ENCODE measurements at places on chromosomes 13 and 19.

DNA sequence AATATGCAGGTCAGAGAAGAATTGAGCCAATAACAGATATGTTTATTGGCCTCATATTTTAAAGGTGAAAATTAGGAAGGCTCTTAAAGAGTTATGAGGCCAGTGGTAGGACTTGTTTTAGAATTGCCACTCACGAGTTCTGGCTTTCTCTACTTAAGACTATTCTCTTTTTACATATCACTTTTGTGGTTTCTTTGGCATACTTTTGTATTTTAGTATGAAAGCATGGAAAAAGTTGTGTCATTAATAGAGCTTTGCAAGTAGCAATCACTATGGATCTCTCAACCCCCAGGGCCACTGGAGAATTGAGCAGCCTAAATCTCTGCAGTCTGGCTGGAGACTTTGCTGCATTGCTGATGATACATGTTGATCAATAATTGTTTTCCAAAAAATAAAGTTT, 64.6 kb upstream of the SOX21 start:
- no peak for DNase-seq

DNA sequence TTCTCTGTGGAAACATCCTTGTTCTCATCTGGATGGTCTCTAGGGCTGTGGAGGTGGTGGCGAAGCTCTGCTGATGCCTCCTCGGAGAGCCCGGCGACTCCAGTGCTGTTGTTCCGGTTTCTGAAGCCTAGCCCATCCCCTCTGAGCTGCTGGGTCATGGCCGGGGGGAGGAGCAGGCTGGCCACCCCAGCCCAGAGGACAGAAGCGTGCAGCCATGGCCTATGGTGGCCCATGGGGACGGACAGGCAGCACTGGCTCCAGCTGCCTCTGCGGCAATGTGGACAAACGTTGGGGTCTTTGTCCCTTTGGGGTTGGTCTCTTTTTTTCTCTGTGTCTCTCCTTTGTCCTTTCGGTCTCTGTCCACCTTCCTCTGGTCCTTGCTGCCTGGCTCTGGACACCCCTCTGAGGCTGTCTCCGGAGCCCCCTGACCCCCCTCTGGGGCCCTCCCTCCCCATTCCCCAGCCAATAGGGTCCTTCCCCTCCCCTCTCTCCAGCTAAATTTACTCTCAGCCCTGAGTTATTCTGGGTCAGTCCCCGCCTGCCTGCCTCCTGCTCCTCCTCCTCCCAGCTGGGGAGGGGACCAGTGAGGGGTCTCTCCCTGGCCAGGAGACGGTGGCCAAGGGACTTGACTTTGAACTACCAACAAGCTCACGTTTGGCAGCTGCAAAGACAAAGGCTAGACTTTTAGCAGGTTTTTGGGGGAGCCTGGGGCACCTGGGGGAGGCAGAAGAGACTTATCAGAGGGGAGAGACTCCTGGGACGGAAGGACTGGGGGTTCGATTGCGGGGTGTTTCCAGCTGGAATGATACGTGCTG, at the start of gene HRC:
Gene HRC, minus strand, starts transcription at position 392 of the 815 bp plus-strand sequence. Its CDS starts 159 bp downstream, at position 233.
- DNase-seq, result no peak

DNA sequence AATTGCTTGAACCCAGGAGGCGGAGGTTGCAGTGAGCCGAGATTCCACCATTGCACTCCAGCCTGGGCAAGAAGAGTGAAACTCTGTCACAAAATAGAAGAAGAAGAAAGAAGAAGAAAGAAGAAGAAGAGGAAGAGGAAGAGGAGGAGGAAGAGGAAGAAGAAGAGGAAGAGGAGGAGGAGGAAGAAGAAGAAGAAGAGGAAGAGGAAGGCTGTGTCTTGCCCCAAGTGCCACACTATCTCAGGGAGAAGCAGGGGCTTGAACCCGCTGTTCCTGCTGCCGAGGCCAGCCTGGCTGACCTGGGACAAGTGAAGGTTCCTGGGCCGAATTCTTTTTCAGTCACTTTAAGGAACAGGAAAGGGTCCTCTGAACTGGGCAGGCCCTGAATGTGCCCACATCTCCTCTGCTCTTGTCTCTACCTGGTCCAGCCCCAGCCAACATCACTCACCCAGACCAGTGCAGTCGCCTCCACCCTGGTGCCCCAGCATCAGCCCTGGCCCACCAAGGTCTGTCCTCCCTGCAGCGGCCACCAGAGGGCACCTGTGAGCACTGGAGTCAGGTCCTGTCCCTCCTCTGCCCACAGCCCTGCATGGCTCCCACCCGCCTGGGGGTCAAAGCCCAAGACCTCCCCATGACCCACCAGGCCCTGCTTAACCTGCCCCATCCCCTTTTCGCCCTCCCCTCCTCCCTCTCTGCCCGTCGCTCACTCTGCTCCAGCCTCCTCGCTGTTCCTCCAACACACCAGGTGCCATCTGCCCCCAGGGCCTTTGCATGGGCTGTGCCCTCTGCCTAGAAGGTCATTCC, 20.0 kb downstream of the TICAM1 start:
- peak; percentile 31 for DNase-seq

- DNase-seq, result no peak
Observed at GRCh38 chr13:106183410-106184065, 351.9 kb downstream of the EFNB2 start.

- peak; percentile 50 for DNase-seq
Observed at GRCh38 chr19:19145684-19146608, 7.7 kb upstream of the TMEM161A start.

- DNase-seq, result peak; percentile 49
Observed at GRCh38 chr19:7595466-7596133, at the start of gene CAMSAP3. TSS of gene CAMSAP3 (plus strand) at chr19:7595863. CDS start at chr19:7596003, 140 bp downstream.

DNA sequence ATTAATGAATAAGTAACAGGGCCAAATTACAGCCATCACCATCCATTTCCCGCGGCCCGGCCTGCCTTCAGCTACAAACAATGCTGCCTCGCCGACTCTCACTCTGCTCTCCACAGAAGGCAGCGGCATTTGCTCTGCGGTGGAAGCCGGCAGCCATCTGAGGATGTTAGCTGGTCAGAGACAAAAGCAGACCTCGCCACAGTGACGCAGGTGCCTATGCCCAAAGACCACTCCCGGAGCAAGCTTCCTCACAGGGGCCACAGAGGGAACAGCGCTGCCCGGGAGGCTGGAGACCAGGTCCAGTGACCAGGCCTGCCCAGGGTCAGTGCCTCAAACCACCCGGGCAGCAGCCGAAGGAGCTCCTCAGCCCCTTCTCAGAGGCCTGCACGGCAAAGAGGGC, 16.4 kb downstream of the PEPD start:
- DNase-seq, result no peak

DNA sequence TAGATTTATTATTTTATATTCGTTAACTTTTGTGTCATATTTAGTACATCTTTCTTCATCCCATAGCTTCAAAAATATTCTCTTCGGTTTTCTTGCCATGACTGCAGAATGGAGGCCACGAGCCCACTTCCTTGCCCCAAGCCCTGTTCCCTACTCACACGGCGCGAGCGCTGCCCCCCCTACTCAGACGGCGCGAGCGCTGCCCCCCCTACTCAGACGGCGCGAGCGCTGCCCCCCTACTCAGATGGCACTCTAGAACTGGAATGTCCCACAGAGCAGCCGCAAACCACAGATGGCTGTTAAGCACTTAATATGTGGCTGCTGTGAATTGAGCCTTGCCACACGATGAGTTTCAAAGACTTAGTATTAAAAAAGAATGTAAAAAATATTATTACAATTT, 102.2 kb upstream of the PEG3 start:
- DNase-seq, result no peak

DNA sequence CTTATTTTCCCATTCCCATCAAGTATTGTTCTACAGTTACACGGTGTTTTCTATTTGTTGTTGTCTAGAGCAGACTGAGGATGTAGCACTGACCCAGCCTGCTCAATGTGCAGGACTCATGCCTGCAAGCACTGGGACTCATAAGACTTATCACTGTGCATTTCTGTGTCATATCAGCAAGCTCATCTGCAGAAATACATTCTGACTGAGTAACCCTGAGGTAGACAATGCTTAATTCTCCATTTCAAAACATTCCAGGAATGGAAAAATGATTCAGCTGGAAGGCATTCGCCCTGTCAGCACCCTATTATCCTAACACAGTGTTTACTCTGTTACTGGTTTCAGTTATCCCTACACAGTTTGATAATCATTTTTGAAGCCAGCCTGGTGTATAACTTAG, 2506.4 kb downstream of the PCDH9 start:
- no peak for DNase-seq

GRCh38 chr13:51955281-51955771, 55.9 kb downstream of the ATP7B start:
- no peak for DNase-seq

All from Jurkat, Clone E6-1 (cell line).